ENCODE measurements at places on chromosomes 7 and 10.

DNA sequence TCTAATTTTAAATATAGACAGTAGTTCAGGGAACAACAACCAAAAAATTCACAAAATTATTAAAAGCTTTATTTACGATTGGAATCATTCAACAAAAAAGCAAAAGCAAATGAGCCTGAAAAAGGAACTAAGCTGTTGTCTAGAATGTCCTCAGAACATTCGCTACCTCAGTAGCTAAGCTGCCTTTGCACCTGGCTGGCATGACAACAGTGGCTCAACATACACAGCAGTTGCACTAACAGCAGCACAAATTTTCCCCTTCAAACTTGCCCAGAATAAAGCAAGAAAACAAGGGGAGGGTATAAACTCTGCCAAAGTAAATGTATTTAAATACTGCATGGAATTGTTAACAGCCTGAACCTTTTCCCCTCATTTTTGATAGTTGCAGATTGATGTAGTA, 70.4 kb upstream of the GRID1 start:
- DNase-seq = no peak

DNA sequence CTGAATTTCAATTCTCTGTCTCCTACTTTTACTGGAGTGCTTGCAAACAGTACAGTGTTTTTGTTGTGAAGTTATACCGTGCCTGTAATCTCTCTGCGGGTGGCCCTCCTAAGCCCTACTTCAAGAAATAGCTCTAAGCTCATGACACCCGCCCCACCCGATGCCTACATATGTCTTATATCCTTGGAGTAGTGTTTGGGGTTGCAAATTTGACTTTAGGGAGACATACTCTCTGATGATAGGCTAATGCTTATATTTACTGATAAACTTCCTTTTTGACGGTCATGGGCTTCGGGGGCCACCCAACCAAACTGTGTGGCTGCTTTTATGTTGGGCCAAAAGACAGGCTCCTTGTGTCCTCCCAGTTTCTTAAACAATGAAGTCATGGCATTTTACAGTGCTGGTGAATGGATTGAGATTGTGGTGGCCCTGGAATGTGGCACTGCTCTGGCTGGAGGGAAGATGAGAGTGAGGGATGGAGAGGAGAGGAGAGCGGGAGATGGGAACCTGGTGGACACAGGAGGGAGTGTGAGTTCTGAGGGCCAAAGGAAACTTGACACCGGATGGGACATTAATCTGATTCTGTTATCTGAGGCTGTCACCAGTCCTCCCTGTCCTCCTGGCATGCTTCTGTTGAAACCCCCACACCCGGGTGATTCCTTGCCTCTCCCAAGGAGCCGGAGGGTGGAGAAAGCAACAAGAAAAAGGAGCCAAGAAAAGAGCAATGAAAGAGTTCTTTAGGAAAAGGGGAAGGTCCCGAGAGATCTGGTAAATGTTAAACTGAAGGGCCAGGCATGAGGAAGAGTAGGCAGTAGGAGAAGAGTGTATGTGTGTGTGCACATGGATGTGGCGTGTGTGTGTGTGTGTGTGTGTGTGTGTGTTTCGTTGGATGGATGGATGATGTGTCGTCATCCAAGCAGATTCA, 113.3 kb downstream of the TCF7L2 start:
- DNase-seq = no peak

- peak; percentile 37 for DNase-seq
Observed at GRCh38 chr10:71836596-71836974, 14.5 kb downstream of the PSAP start.

DNA sequence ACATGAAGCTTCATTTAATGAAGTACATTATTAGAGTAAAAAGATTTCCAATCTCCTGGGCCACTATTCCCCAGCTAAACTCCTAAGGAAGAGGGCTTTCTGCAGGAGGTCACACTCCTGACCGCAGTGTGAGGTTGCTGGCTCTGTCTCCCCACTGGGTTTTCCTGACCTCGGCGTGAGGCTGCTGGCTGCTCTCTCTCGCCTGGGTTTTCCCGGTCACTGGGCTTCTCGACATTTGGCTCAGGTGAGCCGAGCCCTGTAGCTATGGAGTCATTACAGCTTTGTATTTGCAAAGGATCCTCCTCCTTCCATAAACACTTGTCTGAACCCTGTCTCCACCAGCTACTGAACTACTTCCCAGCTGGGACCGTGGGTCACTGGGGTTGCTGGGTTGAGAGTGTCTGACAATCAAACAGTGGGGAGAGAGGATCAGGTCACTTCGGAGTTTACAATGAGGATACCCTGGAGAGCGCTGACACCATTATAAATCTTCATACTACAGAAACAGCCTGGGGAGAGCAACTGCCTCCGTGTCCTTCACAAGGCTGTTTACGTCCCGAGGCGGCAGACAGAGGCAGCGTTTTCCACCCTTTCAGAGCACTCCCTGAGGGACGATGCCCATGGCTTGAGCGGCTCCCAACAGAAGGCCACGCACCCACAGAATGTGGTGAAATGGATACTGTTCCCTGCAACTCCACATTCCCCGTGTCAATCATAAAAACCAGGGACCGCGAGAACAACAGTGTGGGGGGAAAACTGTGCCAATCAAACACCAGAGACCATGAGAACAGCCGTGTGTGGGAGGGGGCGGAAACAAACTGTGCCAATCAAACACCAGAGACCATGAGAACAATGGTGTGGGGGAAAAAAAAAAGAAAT, 226.2 kb downstream of the ZMYND11 start:
- DNase-seq = no peak

GRCh38 chr7:27098578-27099451, 3.0 kb upstream of the HOXA1 start:
- DNase-seq = no peak

GRCh38 chr10:22713853-22714478, 412 bp downstream of the PIP4K2A start:
- no peak for DNase-seq

DNA sequence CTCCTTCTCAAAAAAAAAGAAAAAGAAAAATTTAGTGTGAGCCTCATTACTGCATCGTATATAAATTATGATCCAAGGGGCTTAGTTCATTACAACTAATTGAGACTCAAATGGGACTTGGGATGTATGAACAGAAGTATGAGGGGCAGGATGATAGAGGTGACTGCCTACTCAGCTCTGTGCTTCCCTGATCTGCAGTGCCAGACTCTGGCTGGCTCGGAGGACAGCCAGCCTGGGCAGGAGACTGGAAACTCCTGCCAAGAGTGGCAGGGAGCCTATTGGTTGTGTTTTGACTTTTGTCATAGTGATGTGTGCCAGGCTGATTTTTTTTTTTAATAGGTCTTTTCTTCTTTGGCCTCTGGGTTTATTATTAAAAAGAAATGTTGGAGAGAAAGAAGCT, 73.8 kb upstream of the GTF2IRD1 start:
- DNase-seq = no peak

DNA sequence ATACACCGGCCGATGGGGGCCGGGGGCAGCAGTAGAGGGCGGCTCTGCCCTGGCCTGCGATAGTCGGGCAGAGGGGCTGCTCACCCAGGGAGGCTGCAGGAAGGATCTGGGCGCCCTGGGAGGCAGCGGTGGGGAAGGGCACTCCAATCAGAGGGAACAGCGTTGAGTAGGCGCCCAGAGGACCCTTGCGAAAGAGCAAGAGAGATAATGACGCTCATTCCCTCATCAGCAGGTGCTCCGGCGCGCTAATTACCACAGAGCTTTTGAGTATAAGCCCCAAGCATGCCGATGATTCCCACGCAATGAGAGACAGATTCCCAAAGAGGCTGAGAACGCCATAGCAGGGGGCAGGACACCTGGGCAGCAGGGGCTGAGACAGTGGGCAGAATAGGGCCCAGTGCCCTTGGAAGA, 215.3 kb downstream of the MAD1L1 start:
- DNase-seq = no peak

DNA sequence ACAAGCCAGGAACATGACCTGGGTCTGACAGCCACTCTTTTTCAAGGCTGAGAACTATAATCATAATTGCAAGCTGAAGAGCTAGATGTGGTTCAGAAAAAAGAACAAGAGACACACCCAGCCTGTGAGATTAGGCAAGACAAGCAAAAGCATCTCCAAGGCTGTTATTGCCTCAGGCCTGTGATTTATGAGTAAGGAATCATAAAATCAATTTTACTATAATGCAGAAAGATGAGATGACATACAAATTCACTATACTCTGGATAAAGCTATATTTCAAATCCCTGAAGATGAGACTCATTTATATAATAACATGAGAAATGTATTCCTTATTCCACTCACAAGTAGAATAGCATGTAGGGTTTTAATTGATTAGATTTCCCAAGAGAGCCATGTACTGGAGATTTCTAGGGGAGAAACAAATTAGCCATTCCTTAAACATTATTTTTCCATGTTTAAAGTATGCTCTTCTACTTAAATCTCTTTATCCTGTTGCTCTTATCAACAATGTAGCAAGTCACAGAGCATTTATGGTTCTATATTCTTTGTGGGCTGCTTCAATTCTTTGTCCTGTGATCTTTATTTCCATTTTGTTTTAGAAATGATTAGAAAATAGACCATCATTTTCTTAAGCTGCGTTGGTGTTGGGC, 47.4 kb downstream of the FHIP2A start:
- no peak for DNase-seq

- DNase-seq = no peak
Observed at GRCh38 chr10:48463318-48464003, 141.4 kb downstream of the ARHGAP22 start.

- DNase-seq = no peak
Observed at GRCh38 chr10:59724098-59724938, 14.7 kb upstream of the SLC16A9 start.

GRCh38 chr7:94393246-94394108, 1.2 kb upstream of the COL1A2 start:
- DNase-seq = no peak

DNA sequence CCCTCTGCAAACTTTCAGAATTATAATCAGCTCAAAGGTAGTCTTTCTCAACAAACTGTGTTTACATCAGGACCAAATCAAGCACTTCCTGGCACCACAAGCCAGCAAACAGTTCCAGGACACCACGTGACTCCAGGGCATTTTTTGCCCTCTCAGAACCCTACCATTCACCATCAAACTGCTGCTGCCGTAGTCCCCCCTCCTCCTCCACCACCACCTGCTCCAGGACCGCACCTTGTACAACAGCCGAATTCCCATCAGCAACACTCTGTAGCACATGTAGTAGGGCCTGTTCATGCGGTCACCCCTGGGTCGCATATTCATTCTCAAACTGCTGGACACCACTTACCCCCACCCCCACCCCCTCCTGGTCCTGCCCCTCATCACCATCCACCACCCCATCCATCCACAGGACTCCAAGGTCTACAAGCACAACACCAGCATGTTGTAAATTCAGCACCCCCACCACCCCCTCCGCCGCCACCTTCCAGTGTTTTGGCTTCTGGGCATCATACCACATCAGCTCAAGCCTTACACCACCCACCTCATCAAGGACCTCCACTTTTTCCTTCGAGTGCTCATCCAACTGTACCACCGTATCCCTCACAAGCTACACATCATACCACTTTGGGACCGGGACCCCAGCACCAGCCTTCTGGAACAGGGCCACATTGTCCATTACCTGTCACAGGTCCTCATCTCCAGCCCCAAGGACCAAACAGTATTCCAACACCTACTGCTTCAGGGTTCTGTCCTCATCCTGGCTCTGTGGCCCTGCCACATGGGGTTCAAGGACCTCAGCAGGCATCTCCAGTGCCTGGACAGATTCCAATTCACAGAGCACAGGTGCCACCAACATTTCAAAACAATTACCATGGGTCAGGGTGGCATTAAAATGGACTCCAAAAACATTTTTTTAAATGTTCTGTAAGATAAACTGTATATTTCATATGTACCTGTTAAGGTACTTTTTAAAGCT, 98.7 kb downstream of the KMT2E start:
- no peak for DNase-seq

- no peak for DNase-seq
Observed at GRCh38 chr10:131310142-131310541, 1.4 kb downstream of the TCERG1L start.

DNA sequence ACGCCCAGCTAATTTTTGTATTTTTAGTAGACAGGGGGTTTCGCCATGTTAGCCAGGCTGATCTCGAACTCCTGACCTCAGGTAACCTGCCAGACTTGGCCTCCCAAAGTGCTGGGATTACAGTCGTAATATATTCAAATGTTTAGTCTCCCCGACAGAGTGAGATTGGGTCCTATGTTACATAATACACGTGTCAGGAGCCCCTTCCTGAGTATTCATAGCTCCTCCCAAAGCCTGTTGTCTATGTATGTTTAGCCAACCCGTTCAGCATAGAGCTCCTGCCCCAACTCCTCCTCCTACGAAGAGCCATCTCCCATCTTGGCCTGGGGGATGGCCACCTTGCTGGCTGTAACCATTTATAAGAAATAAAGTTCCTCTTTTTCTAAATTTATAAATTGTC, 2.7 kb upstream of the PPP2R2D start:
- DNase-seq = no peak

All from astrocyte of the cerebellum (primary cell).